ENCODE measurements at places on chromosomes 2 and 18. TPM values are rescaled to one million over a fixed set of nuclear protein-coding genes. Genes with fewer than 3 reads are reported as not detected.

- DNase-seq = no peak
Observed at GRCh38 chr2:129229830-129230441, 749.5 kb upstream of the RAB6C start.

GRCh38 chr2:178117725-178118124, 5.5 kb downstream of the RBM45 start:
- no peak for DNase-seq

Gene MPP4
- total RNA-seq = 1.5 TPM

DNA sequence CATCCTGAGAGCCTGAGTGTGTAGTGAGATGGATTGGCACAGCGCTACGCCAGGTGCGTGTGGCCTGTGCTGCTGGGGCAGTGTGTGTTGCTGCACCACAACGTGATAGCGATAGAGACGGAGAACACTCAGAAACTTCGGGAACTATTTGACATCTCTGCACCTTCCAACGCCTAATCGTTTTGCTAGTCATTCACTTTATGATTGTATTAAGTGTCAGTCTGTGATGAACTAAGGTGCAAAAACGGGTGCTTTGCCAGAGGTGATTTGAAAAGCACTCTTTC, 26.0 kb upstream of the IGFBP2 start:
- DNase-seq = no peak

DNA sequence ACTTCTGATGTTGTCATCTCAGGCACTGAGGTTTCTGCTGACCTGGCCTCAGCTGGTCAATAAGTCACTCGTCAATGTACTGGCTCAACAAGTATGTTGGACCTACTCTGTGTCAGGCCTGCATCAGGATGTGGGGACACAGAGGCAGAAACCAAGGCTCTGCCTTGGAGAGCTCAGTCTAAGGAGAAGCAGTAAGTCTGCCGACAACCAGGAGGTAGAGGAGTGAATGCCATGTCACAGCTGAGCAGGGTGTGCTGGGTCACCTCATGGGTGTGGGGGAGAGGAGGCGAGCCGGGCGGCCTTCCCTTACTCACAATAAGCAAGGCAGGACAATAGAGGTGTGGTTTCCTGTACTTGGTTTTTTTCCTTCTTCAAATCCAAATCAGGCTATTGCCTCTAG, 75.8 kb downstream of the COLEC12 start:
- DNase-seq = no peak

Gene MAP3K19
- total RNA-seq = not detected

GRCh38 chr2:235234736-235235135, 259.1 kb upstream of the AGAP1 start:
- no peak for DNase-seq

- no peak for DNase-seq
Observed at GRCh38 chr18:79945118-79946042, 6.1 kb downstream of the SLC66A2 start.

DNA sequence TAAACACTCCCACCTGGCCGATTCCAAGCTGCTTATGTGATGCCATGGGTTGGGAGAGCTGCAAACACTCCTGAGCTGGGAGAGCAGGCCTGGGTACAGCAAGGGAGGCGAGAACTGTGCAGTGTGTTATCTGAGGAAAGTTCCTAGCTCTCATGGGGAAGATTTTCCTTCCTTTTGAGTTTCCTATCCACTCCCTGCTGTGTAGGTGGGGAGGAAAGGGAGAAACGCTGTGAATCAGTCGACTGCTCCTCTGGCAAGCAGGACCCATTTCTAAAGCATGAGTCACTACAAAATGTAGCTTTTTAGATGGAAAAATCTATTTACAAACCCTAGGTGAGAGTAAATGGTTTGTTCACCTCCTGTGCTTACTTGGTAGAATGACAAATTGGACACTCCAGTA, 80.4 kb downstream of the SH3RF3 start:
- peak; percentile 60 for DNase-seq

Gene IL1RL1
- total RNA-seq = 0.13 TPM

GRCh38 chr2:230602562-230603230, 109.9 kb upstream of the CAB39 start:
- DNase-seq = peak; percentile 15

Gene TWIST2
- 0.38 TPM for total RNA-seq

DNA sequence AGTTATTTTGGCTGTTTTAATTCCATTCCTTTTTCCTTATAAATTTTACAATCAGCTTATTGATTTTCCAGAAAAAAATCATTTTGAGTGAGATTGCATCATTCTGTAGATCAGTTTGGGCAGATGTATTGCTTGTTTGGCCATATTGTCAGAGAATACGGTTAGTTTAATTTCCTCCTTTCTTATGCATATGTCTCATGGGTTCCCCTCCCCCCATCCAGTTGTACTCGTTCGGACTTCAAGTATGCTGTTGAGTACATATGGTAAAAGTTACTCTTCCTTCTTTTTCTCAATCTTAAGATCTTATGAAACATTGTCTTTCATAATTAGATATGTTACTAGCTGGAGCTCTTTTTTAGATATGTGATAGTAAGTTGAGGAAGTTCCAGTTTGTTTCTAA, 131.2 kb upstream of the TTC27 start:
- no peak for DNase-seq

DNA sequence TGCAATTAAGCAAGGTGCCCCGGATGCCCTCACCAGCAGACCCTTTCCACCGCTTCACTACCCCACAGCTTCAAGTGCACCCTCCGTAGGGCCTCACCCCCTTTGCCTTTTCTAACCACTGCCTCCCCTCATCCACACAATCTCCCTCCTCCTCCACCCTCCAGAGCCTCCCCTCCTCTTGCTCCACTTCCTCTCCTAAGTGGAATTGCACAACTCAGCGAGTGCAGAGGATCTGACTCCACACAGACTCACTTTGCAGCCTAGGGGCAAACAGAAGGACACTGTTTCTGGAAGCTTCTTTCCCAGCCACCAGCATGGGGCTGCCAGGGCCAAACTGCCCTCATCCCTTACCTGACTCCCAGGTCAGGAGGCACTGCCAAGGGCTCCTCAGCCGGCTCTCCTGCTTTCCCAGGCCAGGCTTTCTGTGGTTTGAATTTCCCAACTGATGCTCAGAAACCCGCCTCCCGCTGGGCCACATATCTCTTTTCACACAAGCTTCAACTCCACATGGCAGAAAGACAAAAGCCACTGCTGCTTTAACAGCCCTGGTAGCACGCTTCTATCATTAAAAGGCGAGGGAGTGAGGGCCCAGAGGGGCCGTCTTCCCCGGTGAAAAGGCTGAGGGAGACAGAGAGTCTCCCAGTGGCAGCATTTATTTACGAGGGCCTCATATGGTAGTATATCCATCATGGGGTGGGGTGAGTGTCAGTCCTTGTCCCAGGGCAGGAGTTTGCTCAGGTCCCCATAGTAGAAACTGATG, 74.7 kb upstream of the MGAT4A start:
- no peak for DNase-seq

DNA sequence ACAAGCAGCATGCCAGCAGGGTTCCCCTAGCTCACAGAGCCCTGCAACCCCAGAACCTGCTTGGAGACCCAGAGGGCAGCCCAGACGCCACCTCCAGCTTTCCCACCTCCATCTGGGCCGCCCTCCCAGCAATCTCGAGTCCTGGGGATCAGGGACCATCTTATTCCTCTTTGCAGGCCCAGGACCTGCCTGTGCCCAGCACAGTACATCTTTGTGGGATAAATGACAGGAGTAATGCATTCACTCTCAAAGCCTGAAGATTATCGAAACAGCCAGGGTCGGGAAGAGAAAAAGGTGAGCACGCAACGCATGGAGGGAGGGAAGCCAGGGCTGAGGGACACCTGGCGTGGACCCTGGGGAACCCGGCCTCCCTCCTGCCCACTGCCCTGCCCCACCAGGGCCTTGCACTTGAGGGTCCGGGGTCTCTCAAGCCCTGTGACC, 144.1 kb downstream of the NDUFA10 start:
- DNase-seq = peak; percentile 9

Gene ACADL
- total RNA-seq = not detected

DNA sequence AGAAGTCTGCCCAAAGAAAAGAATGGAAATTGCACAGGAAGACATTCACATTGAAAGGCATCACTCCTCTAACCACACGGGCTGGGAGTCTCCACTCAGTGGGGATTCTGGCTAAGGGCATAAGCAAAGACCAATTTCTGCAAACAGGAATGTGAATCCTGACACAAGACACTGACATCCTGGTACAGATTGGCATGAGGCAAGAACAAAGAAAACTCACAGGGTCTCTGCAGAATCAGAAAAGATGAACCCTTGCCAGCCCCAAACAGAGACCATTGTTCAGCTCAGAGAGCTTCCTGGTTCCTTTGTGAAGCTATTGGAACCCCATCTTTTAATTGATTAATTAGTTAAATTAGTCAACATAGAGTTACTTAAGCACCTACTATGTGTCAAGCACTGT, 82.3 kb downstream of the UPP2 start:
- DNase-seq = no peak

DNA sequence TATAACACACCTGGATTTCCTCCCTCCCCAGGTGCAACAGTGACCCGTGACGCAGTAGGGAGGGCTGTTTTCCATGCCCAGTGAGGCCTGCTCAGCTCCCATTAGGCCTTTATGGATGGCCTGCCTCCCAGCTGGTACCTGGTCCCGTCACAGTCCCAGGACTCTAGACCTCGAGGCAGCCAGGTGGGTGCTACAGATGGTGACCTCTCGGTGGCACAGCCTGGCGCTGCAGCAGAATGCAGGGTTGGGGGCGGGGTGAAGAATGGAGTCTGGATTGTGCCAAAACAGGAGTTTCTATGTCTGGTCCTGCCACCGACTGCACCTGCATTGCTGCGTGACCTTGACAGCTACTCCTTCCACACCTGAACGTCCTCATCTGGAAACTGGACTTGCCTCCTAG, 18.0 kb upstream of the YWHAQ start:
- no peak for DNase-seq

GRCh38 chr2:200796561-200796960, 15.1 kb upstream of the BZW1 start:
- peak; percentile 54 for DNase-seq

- no peak for DNase-seq
Observed at GRCh38 chr2:150732064-150732463, 244.6 kb upstream of the RND3 start.

Gene RAB27B
- total RNA-seq = not detected

- DNase-seq = peak; percentile 60
Observed at GRCh38 chr2:240437861-240438809, 2.7 kb downstream of the GPC1 start.

Gene GPR39
- total RNA-seq = not detected

- no peak for DNase-seq
Observed at GRCh38 chr2:215010390-215010789, 128.0 kb downstream of the ABCA12 start.

Gene LIMS3
- total RNA-seq = 7.8 TPM

DNA sequence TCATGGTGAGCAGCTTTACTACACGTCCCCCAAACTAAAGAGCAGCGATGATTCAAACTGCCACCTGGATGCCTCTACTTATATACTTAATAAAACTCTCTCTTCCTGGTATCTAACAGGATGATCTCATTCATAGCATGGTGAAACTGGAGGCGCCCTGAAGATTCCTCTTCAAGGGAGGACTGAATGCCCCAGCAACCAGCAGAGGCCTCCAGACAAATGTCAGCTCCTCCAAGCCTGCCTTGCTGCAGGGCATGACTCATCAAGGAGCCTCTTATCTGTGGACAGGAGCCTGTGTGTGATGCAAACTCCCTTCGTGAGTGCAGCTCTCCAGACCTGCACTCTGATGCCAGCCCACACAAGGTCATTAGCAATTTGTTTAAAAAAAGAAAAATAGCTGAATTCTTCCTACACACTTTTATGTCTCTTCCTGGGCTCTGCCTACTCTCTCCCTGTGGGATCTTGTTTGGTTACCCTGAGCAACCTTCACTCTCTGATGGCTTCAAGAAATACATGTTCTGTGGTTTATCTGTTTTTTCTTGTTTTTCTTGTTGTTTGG, 30.2 kb downstream of the LONRF2 start:
- DNase-seq = peak; percentile 8
